ENCODE measurements at places on chromosomes 1 and 21.

- no peak for DNase-seq
Observed at GRCh38 chr1:89001510-89001909, 9.1 kb upstream of the KYAT3 start.

DNA sequence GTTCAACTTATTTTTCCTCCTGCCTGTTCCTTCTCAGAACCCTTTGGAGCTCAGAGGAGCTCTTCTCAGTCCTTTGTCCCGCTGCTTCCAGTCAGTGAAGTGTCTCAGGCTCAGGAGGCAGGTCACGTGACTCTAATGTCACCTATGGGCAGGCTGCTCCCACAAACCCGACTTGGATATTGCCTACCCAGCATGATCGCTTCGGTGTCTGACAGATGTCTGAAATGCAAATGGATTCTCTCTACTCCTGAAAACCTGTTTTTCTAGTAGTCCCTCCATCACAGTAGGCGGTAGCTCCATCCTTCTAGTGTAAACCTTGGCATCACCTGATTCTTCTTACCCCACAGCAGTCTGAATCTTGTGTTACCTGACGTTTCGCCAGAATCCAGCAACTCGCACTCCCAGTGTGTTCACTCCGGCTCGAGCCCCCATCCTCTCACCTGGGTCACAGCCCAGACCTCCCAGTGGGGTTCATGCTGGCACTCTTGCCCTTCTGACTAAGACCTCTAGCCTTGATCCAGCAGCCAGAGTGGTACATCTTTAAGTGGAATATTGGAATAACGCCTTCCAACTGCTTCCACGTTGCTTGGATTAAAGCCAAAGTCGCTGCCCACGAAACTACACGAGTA, 5.4 kb downstream of the PADI6 start:
- DNase-seq, result no peak

- no peak for DNase-seq
Observed at GRCh38 chr1:202162418-202163280, 2.2 kb upstream of the PTPN7 start.

DNA sequence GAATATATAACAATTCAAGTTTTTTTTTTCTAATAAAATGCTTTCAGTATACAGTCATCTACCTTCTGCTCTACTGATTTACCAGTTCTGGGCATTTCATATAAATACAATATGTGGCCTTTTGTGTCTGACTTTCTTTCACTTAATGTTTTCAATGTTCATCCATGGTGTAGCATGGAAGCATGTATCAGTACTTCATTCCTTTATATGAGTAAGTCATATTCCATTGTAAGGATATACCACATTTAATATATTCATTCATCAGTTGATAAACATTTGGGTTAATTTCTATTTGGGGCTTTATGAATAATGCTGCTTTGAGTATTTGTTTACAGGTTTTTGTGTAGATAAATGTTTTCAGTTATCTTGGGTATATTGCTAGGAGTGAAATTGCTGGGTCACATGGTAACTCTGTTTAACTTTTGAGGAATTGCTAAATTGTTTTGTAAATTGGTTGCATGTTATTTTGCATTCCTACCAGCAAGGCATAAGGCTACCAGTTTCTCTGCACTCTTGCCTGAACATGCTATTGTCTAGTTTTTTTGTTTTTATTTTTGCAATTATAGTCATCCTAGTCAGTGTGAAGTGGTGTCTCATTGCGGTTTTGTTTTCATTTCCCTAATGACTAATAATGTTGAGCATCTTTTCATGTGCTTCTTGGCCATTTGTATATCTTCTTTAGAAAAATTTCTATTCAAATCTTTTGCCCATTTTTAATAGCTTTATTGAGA, 206.1 kb downstream of the TM2D1 start:
- no peak for DNase-seq

GRCh38 chr1:208127792-208128529, 116.2 kb downstream of the PLXNA2 start:
- DNase-seq, result no peak

GRCh38 chr21:44593598-44594405, 1.5 kb upstream of the KRTAP10-6 start:
- DNase-seq, result no peak

DNA sequence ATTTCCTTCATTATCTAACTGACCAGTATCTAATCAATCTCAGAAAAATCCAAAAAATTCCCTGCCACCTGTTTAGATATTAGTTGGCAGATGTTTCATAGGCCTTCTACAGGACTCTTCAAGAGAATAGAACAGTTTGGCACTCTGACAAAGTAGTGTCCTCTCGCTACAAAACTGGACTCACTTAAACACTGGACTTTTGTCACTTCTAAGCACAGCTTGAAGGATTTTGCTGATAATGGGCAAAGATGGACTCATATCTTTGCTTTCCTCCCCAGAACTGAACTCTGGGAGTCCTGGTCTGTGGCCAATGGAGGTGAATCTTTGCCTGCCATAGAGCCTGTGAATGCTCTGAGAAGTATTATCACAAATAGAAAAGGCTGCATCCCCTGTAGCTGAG, 58.2 kb upstream of the ZNF326 start:
- no peak for DNase-seq

DNA sequence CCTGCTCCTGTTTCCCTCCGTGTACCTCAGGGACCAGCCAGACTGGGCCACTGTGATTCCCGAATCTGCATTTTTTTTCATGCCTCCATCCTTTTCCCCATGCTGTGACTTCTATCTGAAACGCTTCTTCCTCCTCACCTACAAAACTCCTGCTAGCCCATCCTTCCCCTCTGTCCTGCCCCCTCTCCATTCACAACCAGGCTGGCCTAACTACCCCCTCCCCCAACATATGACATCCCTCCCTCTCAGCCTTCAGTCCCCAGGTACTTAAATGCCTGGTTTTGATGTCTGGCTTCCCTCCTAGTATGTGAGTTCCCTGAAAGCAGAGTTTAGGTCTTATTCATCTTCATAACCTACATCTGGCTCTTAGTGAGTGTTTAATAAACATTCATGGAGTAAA, 82.7 kb downstream of the TAS1R2 start:
- no peak for DNase-seq

DNA sequence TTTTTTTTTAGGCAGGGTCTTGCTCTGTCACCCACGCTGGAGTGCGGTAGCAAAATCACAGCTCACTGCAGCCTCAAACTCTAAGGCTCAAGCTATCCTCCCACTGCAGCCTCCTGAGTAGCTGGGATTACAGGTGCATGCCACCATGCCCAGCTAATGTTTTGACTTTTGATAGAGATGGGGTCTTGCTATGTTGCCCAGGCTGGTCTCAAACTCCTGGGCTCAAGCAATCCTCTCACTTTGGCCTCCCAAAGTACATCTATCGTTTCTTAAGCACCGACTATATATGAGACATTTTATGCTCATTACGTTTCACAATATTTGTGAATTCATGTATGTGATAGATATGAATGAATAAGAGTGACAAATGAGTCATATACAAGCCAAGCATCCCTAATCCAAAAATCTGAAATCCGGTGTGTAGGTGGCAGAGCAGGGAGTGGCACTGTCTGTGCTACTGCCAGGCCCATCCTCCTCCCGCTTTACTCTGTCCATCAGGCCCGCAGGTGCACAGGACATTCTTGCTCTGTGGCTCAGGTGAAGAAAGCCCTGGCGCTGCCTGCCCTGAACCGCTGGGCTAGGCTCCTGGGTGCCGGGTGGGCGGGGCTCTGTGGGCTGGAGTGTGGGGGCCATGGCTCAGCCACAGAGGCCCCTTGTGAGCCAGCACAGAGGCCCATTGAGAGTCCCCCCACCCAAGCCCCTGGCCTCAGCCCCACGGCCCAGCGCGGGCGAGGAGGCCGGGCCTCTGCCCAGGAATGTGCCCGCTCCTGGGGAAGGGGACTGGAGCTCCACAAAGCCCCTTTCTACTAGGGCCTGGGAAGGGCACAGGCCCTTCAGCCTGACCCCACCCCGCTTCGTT, 45.3 kb downstream of the HSPG2 start:
- DNase-seq, result no peak

DNA sequence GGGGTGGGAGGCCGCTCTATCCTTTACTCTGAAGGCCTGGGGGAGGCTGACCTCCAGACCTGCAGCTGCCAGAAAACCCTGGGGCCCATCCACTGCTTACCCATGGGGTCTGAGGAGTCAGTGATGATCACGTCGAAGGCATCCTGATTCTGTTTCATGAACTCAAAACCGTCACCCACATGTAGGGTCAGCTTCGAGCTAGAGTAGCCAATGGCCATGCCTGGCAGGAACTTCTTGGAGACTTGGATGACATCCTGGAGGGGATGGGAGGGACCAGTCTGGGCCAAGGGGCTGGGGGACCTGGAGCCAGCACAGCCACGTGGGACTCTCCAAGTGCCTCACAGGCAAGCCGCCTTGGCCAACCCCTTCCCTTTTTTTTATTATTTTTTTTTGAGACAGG, 3.3 kb downstream of the SRM start:
- no peak for DNase-seq

- no peak for DNase-seq
Observed at GRCh38 chr1:165883056-165883455, 55.6 kb downstream of the UCK2 start.

- DNase-seq, result peak; percentile 95
Observed at GRCh38 chr1:204989266-204990058, 53.5 kb upstream of the CNTN2 start.

DNA sequence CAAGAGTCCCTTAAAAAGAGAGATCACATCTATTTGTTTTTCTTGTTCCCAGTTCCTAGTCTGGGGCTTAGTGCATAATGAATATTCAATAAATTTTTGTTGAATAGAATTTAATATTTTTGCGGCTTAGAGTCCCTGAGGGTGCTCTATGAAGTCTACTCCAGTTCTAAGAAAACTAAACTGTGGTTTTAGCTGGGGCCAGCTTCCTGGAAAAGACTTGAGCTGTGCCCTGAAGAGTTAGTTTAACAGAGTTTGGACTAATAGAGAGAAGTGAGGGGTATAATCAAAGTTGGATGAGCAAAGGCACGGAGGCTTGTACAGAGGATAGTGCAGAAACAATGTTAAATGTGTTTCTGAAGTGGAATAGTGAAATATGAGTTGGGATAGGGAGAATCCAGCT, 168.9 kb downstream of the FASLG start:
- DNase-seq, result no peak

- no peak for DNase-seq
Observed at GRCh38 chr1:116983678-116984077, 17.9 kb upstream of the CD101 start.

Measured in D341Med (cell line).